ENCODE measurements at places on chromosomes 2 and 18.

GRCh38 chr2:59806486-59806885 lies 747.0 kb downstream of the BCL11A start:
- no peak for DNase-seq

DNA sequence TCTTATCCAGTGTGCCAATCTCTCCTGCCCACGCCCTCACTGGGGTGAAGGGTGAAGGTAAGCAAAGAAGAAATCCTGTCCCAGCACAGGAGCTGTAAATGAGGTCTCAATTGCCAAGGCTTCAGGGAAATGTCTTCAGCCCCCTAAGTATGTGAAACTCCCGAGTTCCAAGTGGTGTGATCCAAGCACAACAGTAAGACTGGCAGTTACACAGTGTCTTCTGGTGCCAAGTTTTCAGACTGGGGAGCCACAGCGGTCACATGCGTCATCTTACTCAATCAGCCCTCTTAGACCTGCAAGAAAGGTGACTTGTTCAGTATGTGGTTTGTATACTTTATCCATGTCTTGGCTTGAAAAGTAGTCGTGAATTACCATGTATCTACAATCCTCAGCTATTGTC lies 55.0 kb upstream of the SPRED2 start:
- DNase-seq = no peak

- DNase-seq = no peak
Observed at GRCh38 chr18:10089881-10090280, 176.1 kb downstream of the VAPA start.

DNA sequence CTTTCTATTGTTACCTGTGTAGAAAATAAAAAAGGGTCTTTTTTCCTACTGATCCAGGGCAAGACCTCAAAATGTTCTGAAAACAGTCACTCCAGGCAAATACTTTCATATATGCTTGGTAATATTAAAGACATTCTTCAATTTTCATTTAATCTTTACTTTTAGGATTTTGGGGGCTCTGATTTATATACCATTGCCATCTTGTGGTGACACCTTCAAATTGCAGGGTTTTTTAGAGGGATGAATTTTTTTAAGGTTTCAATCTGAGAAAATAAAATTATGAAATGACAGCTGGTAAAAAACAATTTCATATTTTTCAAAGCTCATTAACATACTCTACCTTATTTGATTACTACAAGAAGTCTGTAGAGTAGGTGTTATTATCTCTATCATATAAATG lies 26.8 kb downstream of the MAPK4 start:
- no peak for DNase-seq

- no peak for DNase-seq
Observed at GRCh38 chr2:224059178-224059577, 20.1 kb upstream of the SERPINE2 start.

DNA sequence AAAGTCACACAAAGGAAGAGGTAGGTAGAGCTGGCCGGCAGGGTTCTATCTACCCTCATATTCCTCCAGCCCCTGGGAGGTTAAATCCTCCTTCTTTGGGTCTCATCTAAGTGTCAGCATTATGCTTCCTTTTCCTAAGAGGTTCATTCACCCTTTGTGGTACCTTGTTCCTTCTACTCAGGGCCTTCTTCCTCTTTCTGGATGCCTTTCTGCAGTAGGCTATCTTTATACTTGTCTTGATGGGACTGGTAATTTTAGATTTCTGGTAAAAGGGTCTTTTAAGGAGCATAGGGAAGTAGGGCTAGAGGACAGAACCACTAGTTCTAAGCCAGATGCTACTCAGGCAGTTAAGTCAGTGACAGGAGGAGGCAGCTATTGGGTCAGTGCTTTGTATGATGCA lies 13.7 kb upstream of the TNP1 start:
- no peak for DNase-seq
